ENCODE measurements at places on chromosomes 7 and 10.

DNA sequence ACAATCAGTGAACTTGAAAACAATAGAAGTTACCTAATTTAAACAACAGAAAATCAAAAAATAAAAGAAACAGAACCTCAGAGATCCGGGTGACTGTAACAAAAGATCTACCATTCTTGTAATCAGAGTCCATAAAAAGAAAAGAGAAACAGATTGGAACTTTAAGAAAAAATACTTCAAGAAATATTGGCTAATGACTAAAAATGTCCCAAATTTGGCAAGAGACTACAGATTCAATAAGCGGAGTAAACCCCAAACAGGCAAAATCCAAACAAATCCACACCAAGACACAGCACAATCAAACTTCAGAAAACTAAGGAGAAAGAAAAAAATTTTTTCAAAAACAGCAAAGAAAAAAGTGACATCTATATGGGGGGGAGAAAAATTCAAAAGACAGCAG, 15.1 kb downstream of the GSAP start:
- DNase-seq = no peak

DNA sequence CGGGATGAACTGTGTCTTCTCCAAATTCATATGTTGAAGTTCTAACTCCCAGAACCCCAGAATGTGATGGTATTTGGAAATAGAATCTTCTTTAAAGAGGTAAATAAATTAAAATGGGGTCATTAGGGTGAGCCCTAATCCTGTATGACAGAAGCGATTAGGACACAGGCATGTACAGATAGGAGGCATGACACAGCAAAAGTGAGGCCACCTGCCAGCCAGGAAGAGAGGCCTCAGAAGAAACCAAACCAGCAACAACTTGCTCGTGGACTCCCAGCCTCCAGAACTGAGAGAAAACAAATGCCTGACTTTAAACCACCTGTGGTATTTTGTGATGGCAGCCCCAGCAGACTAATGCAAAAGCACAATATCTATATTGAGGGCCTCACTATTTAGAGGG, 214.3 kb downstream of the NEBL start:
- no peak for DNase-seq

DNA sequence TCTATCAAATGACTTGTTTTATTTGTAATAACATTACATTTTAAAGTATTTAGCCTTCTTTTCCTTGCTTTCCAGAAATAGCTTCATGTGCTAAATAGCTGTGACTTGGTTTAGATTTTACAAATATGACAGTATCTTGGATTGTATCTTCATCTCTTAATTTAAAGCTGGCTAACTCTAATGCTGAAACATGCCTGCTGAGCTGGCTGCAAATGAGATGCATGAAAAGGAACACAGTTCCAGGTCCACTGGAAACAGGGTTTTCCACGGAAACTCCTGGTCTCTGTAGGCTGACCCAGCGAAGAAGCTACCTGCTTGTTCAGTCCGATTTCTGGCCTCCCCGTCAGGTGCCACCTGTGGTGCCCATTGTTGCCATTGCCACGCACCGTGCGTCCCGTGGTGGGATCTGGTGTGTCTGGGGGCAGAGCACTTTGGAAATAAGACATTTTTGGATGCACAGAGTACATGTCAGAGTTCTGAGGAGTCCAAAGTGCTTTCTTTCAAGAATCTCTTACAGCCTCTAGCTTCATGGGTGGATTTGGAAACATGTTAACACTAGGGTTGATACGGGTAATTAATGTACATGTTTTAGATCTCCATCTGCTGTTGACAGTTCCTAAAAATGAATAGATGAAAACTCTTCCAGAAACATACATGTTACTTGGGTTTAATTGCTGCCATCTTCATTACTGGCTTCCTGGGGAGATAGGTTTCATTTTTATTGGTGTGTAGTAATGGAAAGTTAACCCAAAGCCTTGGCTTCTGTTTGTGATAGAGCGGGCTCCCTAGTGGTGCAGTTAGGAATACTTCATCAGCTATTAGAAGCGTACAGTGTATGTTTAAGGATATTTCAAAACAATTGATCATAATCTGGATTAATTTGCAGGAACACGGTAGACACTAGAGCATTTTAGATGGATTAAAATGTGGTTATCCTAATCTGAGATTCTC, 45.0 kb downstream of the SHH start:
- DNase-seq = no peak

DNA sequence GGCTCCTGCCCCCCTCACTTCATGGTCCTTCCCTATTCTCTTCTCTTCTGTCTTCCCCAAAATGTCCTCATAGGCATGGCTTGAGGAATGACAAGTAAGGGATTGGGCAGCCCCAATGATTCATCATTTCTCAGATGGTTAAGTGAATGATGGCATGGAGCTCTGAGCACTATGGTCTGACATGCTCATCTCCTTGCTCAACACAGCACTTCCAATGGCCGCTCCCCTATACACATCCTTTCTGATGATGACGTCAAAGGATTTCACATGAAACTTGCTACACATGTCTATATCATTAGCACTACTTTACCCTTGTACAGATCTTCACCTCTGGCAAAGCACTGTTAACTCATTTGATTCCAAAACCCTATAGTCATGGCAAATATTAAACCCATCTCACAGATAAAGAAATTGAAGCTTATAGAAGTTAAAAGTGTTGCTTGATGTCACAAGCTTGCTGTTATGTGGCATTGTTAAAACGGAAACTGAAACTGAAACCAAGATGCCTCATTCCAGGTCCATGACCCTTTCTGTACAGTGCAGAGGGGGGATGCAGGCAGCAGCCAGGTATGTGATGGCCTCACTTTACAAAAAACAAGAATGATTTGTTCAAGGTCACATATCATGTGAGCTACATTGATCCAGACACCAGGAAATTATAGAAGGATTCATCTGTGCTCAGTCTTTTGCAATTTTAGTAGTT, 90.0 kb upstream of the PLXNA4 start:
- DNase-seq = peak; percentile 14

DNA sequence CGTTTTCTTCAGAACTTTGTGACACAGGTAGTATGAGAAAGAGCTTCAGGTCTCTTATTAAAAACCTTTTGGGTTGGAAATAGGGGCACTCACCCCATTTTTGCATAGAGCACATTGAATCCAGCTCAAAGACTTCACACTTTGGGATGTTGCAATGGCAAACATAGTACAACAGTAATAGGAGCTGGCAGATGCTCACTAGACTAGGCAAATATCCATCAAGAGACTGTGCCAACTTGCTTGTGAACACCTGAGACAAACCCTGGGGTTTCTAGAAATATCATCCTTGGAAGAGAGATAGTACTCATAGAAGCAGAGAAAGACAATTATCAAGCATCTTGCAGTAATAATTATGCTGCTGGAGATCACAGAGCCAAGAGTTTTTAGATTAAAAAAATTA, 280.0 kb downstream of the CACNA2D1 start:
- no peak for DNase-seq

DNA sequence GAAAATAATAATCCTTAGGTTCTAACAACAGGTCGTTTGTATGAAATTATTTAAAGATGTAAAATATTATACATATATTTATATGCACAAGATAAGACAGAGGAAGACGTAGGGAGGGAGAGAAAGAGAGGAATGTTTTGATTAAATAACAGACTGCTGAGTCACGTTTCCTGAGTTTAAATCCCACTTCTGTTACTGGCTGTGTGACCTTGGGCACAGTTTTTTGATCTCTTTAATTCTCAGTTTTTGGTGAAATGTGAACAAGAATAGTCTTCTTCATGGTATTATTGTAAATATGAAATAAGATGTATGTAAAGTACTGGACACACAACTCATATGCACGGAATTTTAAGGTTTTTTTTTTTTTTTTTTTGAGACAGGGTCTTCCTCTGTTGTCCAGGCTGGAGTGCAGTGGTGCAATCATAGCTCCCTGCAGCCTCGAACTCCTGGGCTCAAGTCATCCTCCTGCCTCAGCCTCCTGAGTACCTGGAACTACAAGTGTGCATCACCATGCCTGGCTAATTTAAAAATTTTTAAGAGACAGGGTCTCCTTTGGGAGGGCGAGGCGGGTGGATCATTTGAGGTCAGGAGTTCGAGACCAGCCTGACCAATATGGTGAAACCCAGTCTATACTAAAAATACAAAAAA, 42.6 kb downstream of the BAMBI start:
- DNase-seq = no peak

DNA sequence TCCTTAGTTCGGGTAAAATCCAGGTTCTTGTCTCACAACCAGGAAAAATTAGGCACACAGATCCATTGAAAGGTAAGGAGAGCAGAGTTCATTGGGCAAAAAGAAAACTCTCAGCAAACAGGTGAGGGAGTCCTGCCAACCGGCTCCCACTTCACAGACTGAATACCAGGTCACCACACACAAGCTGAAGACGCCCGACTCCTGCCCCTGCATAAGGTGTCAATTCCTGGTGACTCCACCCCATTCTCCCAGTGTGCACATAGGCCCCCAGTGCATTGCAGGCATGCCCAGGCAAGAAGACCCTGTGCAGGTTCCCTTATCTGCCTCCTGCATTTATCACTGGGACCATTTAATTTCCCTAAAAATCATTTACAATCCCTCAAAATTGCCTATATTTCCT, 354.6 kb downstream of the LRRTM3 start:
- no peak for DNase-seq

- peak; percentile 41 for DNase-seq
These were observed 777 bp downstream of the RUNDC3B start for GRCh38 chr7:87628780-87629569.

DNA sequence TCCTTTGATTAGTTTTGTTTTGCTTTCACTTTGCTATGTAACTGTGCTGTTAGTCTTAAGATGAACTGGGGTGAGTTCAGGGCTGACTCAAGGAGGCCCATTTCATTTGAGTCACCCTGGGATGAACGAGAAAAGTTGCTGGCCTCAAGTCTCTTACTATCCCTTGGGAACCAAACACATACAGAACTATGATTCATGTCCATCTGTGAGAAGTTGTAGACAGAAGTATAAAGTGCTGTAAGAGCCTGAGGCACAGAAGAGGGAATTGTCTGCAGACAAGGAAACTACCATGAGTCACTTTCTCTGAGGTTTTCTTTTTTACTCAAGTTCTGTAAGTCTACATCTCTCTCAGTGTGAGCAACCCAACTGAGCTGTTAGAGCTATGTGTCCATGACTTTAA, 179.8 kb upstream of the CSTF2T start:
- peak; percentile 4 for DNase-seq

- DNase-seq = no peak
These were observed 16.2 kb downstream of the RPS24 start for GRCh38 chr10:78049851-78050250.

- peak; percentile 28 for DNase-seq
These were observed 246.2 kb downstream of the MAD1L1 start for GRCh38 chr7:1986366-1987083.

- no peak for DNase-seq
These were observed 22.8 kb downstream of the ANTXRL start for GRCh38 chr10:46309511-46310142.

- no peak for DNase-seq
These were observed 23.7 kb downstream of the SHH start for GRCh38 chr7:155788616-155789000.

DNA sequence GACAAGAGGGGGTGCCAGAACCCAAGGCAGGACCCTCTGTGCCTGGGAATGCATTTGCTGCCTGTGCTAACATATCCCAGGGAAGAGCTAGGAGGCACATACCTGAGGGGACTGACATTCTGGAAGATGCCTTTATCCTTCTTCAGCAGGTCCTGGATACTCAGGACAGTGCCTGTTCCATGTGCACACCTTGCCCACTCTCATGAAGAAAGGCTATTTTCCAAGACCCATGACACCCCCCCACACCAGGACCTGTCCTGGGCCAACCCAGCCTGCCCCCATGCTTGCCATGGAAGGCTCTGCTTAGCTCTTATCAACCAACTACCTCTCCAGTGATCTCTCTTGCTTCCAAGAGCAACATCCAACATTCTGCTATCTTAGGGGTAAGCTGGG, 67.2 kb upstream of the CAMK2B start:
- no peak for DNase-seq

- no peak for DNase-seq
These were observed 451.7 kb upstream of the ZMIZ1 start for GRCh38 chr10:78617115-78617514.

- DNase-seq = no peak
These were observed 53.8 kb downstream of the TAX1BP1 start for GRCh38 chr7:27793780-27794179.

GRCh38 chr7:115240242-115240641, 318.3 kb downstream of the MDFIC start:
- DNase-seq = no peak

GRCh38 chr7:23471106-23471859, 992 bp upstream of the IGF2BP3 start:
- peak; percentile 27 for DNase-seq

GRCh38 chr7:112286250-112287086, 80.0 kb downstream of the ZNF277 start:
- DNase-seq = no peak

DNA sequence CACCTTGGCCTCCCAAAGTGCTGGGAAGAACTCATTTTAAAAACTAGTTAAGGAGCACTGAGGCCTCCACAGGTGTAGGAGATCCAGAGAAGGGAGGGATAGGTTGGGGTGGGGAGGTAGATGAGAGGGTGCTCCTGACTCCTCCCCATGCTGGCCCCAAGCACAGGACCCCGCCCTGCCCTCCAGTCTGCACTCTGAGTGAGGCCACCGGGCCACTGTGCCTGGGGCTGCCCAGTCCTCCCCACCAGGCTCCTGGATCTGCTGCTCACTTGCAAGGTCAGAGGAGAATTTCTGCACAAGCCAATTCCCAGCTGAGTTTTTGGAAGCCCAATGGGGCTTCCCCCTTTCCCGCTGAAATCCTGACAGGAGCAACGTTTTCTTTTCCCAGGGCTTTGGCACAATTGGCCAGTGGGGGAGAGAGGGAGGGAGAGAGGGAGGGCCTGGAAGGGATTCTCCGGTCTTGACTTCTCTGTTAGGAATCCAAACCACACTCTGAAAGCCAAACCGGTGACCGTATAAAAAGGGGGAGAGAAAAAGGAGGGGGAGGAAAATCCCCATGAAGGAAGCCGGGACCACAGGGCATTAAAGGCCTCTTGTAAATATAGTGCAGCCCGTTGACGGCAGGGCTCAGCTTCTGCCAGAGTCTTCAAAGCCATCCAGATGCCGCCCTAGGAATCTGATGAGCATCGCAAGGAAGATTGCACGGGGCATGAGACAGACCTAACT, 116.2 kb downstream of the SH3PXD2A start:
- DNase-seq = no peak

- DNase-seq = no peak
These were observed 18.5 kb downstream of the PRKAG2 start for GRCh38 chr7:151858456-151858855.

GRCh38 chr10:8048281-8049008, 6.0 kb upstream of the GATA3 start:
- peak; percentile 30 for DNase-seq

DNA sequence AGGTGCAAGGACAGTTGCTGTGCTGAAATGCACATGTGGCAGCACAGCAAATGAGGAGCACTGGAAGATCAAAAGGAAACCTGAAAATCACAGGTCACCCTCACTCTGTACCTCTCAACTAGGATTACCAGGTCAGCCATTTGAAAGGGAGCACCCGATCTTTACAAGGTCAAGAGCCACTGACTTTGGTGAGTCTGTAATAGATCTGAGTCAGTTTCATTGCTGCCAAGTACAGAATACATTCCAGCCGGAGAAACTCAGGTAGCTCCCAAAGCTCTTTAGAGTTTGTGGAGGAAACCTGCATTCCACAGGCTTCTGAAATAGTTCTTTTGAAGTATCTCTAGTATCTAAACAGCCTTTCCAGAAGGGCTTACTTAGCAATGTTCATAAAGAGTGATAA, 217.5 kb downstream of the SNX13 start:
- no peak for DNase-seq

Measured in CD4-positive, alpha-beta T cell treated with Interleukin-17A for 4 hours (primary cell).